Uterus (tissue), 4 donors: ENCODE measurements at places on chromosomes 1 and 21. TPM values are rescaled to one million over a fixed set of nuclear protein-coding genes. Genes with fewer than 3 reads are reported as not detected.

GRCh38 chr21:35254006-35254764 lies 205.1 kb upstream of the RUNX1 start:
- DNase-seq, result no peak

Gene TTLL10
- 0.51 TPM for total RNA-seq

GRCh38 chr1:84367219-84367618 lies 31.1 kb upstream of the DNASE2B start:
- no peak for DNase-seq

DNA sequence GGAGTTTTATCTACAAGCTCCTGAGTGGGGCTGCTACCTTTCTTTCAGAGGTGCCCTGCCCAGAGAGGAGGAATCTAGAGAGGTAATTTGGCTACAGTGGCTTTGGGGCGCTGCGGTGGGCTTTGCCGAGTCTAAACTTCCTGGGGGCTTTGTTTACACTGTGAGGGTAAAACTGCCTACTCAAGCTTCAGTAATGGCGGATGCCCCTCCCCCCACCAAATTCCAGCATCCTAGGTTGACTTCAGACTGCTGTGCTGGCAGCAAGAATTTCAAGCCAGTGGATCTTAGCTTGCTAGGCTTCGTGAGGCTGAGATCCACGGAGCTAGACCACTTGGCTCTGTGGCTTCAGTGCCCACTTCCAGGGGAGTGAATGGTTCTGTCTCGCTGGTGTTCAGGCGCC lies 43.9 kb downstream of the SWT1 start:
- no peak for DNase-seq

GRCh38 chr1:6286266-6286665 lies 25.4 kb upstream of the GPR153 start:
- DNase-seq, result no peak

DNA sequence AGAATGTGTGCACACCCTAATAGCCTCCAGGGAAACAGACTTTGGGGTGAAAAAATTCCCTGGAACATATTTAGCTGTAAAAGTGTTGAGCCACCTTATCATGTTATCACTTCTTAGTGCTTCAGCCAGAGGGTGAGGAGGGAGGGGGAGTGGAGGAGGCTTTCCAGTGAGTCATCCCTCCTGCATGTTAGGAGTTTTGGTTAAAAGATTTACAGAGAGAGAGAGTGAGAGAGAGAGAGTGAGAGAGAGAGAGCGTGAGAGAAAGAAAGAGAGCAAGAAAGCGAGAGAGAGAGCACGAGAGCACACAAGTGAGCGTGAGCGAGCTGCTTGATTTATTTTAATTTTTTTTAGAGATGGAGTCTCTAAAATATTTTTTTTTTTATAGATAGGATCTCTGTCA lies 13.5 kb upstream of the CACNA1E start:
- peak; percentile 76 for DNase-seq

GRCh38 chr1:13801655-13802486 lies 101.9 kb downstream of the PRDM2 start:
- no peak for DNase-seq

- no peak for DNase-seq
Measured at GRCh38 chr1:237999426-238000052, 108.8 kb upstream of the ZP4 start.
